ENCODE measurements at places on chromosomes 12 and 14. TPM values are rescaled to one million over a fixed set of nuclear protein-coding genes. Genes with fewer than 3 reads are reported as not detected.

The NCOR2 gene
- total RNA-seq, result 111 TPM

The ANO4 gene
- 0.76 TPM for total RNA-seq

The GNB3 gene
- 3.7 TPM for total RNA-seq

The NAV3 gene
- 46.5 TPM for total RNA-seq

The LYZ gene
- total RNA-seq, result 115 TPM

The CLEC9A gene
- 0.93 TPM for total RNA-seq

The P2RX2 gene
- total RNA-seq, result 1.5 TPM

The PIWIL1 gene
- total RNA-seq, result 0.35 TPM

The AQP6 gene
- total RNA-seq, result 18.5 TPM

The GYS2 gene
- total RNA-seq, result not detected

The OLR1 gene
- 3.0 TPM for total RNA-seq

The C12orf56 gene
- total RNA-seq, result 1.2 TPM

The TAS2R20 gene
- 9.4 TPM for total RNA-seq

The RNF212B gene
- 0.18 TPM for total RNA-seq

The NPFF gene
- not detected for total RNA-seq

The DYRK4 gene
- 26.7 TPM for total RNA-seq

The BBS10 gene
- total RNA-seq, result 18.7 TPM

The NKX2-8 gene
- total RNA-seq, result not detected

The MYBPC1 gene
- 337 TPM for total RNA-seq

The CLEC4D gene
- 1.8 TPM for total RNA-seq

The KRT77 gene
- not detected for total RNA-seq

The RIPK3 gene
- 4.3 TPM for total RNA-seq

The TPH2 gene
- not detected for total RNA-seq

The PRKCH gene
- total RNA-seq, result 49.5 TPM

Measured in metanephros (tissue), 2 donors.